DMS 273 treated with DMSO at 0.1 percent for 48 hours (cell line): ENCODE measurements at places on chromosomes 16 and 17.

GRCh38 chr17:54867634-54868033 is 33.0 kb upstream of the TOM1L1 start:
- no peak for DNase-seq

- DNase-seq: no peak
Observed at GRCh38 chr17:5823219-5823618, 238.9 kb upstream of the NLRP1 start.

DNA sequence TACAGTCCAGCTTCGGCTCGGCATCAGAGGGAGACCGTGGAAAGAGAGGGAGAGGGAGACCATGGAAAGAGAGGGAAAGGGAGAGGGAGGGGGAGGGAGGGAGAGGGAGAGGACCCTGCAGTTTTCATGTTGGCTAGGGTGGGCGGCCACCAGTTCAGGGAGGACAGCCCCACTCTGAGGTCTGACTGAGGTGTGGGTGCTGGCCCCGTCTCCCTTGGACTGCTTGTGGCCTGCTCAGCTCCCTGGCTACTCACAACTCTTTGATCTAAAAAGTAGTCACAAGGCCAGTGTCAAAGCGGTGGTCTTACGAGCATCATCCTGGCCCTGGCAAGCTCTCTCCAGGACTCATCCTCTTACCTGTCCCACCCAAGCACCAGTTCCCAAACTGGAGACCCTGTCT is 9.4 kb downstream of the COX4I1 start:
- no peak for DNase-seq

GRCh38 chr17:80819422-80820164 is 172.0 kb upstream of the CHMP6 start:
- DNase-seq: no peak

GRCh38 chr17:59565959-59566324 is 532 bp downstream of the DHX40 start:
- peak; percentile 35 for DNase-seq

DNA sequence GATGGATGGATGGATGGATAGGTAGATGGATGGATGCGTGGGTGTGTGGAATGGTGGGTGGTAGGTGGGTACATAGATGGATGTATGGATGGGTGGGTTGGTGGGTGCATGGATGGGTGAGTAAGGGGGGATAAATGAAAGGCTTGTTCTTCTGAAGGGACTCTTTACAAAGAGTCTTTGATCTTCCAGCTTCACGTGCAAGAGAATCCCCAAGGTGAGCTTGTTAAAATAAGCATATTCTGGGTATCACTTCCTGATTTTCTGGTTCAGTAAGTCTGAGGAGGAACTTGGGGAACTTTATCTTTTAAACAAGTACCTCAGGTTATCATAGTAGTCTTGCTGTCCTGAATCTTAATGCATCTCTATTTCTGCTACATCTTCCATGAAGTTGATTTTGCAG is 639.1 kb downstream of the MAF start:
- DNase-seq: no peak

DNA sequence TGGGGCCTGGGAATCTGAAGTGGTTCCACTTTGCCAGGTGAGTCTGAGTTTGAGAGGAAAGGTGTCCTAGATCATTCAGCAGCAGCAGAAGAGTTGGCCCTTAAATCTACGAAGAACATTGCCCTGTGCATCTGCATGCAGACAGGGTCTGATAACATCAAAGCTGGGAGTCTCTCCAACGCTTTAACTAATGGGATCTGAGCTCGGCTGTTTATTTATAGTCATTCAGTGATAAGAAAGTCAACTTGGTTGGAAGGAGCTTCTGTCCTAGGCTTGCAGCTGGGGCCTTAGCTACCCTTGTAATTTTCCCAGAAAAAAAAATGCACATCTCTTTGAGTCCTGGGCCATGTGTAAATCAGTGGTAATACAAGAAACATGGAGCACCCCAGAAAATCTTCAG is 418.0 kb upstream of the HSBP1 start:
- DNase-seq: no peak

DNA sequence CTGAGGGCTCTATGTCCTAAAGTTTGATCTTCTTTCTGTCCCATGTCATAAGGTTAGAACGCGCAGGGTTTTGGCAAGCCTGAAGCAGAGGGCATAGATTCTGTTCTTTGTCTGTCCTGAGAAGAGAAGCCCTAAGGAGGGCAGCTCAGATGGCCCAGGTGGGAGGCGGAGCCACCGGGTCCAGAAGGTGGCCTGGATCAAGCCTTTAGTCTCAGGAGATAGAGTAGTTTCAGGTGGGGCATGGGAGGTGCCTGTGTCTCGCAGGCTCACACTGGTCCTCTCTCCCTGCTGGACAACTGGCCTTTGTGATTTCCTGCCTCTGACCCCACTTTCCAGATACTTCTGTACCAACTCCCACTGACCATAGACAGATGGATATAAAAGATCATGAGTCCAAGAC is 44.2 kb upstream of the DNAJA2 start:
- no peak for DNase-seq
